ENCODE measurements at places on chromosomes 2 and 18. TPM values are rescaled to one million over a fixed set of nuclear protein-coding genes. Genes with fewer than 3 reads are reported as not detected.

AUP1 gene
- 240 TPM for total RNA-seq

TBR1 gene
- 0.09 TPM for total RNA-seq

CDH7 gene
- not detected for total RNA-seq

GPR17 gene
- not detected for total RNA-seq

ARHGEF33 gene
- 0.10 TPM for total RNA-seq

MAL gene
- not detected for total RNA-seq

SEMA4C gene
- total RNA-seq, result 18.5 TPM

RNF144A gene
- 7.6 TPM for total RNA-seq

ALKAL2 gene
- total RNA-seq, result not detected

FBXO41 gene
- total RNA-seq, result 6.0 TPM

DNER gene
- total RNA-seq, result 7.0 TPM

PFN4 gene
- total RNA-seq, result 1.5 TPM
